ENCODE measurements at places on chromosomes 16 and 17.

GRCh38 chr17:8503807-8504206 is 68.1 kb downstream of the NDEL1 start:
- DNase-seq, result no peak

- no peak for DNase-seq
These were observed 10.0 kb downstream of the AXIN2 start for GRCh38 chr17:65551267-65552040.

DNA sequence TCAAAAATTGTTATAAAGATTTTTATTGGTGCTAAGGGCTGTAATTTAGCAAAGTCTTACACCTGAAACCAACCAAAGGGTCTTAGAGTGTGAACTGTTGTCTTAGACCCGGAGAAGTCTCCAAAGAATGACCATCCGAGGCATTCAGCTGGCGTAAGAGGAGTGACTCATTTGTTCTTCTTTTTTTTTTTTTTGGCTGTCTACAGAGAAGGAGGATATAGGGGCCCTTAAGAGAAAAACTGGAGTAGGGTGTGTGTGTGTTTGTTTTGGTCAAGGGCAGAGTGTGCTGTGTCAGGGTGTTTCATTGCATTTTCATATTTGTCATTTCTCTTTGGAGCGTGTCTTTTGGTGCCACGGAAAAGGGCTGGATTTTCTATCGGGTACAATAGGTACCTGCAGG is 508.0 kb downstream of the WWOX start:
- DNase-seq, result no peak

GRCh38 chr17:13770702-13771101 is 169.0 kb upstream of the HS3ST3A1 start:
- DNase-seq, result no peak

GRCh38 chr16:67941469-67942199 is 2.3 kb downstream of the LCAT start:
- no peak for DNase-seq

All from T-helper 22 cell (primary cell).